Parietal lobe (tissue), 2 donors: ENCODE measurements at places on chromosomes 6 and 20. TPM values are rescaled to one million over a fixed set of nuclear protein-coding genes. Genes with fewer than 3 reads are reported as not detected.

Gene PARD6B
- 9.4 TPM for total RNA-seq

Gene SLC26A8
- total RNA-seq = 3.8 TPM

Gene C20orf141
- total RNA-seq = not detected

Gene SIRT5
- total RNA-seq = 24.4 TPM

Gene OR2H2
- total RNA-seq = not detected

Gene CCHCR1
- total RNA-seq = 14.1 TPM

Gene OR12D3
- not detected for total RNA-seq

Gene MAS1
- total RNA-seq = 0.31 TPM

Gene BEND3
- total RNA-seq = 13.1 TPM

Gene CASS4
- 0.31 TPM for total RNA-seq

Gene DSTN
- 198 TPM for total RNA-seq

Gene TCF19
- 4.1 TPM for total RNA-seq

Gene TMEM74B
- 12.5 TPM for total RNA-seq

Gene C20orf202
- total RNA-seq = 1.3 TPM

Gene GJA10
- total RNA-seq = not detected

Gene ZBTB12
- 31.0 TPM for total RNA-seq

Gene ISM1
- 0.63 TPM for total RNA-seq

Gene TRAM2
- 2.5 TPM for total RNA-seq

Gene SERINC3
- total RNA-seq = 67.6 TPM

Gene RNF182
- 71.1 TPM for total RNA-seq

Gene ZSCAN23
- 36.3 TPM for total RNA-seq

Gene GHRH
- not detected for total RNA-seq

Gene RHAG
- 0.31 TPM for total RNA-seq

Gene MCHR2
- 8.5 TPM for total RNA-seq

Gene KCNQ5
- 26.9 TPM for total RNA-seq

Gene GRM4
- total RNA-seq = 5.3 TPM

Gene TDP2
- 36.0 TPM for total RNA-seq

Gene CST9
- total RNA-seq = not detected

Gene GPLD1
- 19.7 TPM for total RNA-seq

Gene SLC12A5
- total RNA-seq = 33.8 TPM

Gene HEY2
- 1.3 TPM for total RNA-seq

Gene SLC22A1
- total RNA-seq = 0.31 TPM

Gene COL19A1
- 4.7 TPM for total RNA-seq

Gene HDGFL1
- not detected for total RNA-seq

Gene FAM83C
- total RNA-seq = not detected

Gene KCNK17
- not detected for total RNA-seq

Gene GABRR1
- not detected for total RNA-seq

Gene SYTL3
- total RNA-seq = 2.5 TPM

Gene ADGRG6
- total RNA-seq = 45.4 TPM

Gene FOXA2
- not detected for total RNA-seq

Gene CSE1L
- 126 TPM for total RNA-seq

Gene GTSF1L
- total RNA-seq = not detected

Gene CLDN20
- total RNA-seq = not detected
